A172 (cell line): ENCODE measurements at places on chromosomes 4 and X. TPM values are rescaled to one million over a fixed set of nuclear protein-coding genes. Genes with fewer than 3 reads are reported as not detected.
A peak's percentile ranks its signal among the peaks of the same experiment; 100 is the strongest.

DNA sequence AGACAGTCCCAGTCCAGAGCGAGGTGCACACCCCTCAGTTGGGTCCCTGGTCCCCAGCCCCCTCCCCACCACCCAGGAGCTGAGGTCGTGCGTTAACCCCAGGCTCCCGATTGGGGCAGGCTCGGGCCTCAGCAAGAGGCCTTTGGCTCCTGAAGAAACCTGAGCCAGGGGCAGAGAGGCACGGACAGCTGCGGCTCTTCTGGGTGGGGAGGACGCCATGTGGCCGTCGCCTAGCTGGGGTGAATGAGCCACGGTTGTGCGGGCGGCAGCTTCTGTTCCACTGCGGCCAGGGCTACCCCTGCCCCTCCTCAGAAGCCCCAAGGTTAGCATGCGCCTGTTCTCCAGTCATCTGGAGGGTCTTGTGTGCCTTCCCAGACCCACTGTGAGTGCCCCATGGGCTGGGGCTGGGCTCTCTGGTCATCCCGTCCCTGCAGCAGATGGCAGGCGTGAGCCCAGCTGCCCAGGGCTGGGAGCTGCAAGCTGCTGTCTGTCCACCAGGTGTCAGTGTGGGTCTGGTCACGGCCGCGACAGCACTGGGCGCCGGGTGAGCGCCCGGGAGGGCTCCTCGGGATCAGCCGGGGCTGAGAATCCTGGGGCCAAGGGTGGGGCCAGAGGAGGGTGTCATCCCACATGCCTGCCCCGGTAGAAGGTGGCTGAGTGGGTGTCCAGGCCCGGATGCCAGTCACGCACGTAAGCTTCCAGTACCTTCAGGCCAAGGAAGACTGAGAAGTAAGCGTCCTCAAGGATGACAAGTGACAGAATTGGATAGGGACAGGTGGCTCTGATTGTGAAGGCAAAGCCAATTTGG is 21.9 kb downstream of the ATP2B3 start:
- peak; percentile 61 for DNase-seq

DNA sequence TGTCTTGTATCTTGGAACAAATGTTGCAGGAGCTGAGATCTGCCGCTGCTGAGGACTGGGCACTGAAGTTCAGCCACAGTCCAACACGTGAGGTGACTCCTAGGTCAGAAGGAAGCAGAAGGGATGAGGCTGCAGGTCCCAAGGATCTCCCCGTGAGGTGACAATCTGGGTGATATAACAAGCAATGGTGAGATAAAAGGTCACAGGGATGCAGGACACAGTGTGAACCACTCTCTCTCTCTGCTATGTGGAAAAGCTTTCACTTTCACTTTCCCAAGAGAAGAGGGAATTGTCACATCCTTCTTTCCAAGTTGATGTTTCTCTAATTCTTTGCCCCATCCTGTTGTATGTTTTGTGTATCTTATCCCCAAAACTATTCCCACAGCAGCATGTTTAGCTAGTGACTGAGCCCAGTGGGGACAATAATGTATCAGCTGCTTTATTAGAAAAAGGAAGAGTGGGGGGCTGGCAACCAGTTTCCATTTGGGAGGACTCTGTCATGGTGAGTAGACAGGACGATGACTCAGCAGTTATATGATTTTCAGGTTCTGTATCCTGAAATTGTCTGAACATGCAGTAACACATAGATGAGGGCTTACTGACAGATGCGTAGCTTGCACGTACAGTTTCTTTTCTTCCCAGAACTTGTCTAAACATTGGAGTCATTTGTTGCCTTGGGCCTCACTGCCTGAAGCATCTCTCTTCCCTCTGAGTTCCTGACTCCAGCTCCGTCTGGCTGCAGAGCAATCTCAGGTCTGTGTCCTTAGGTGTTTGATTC is 1415.8 kb upstream of the TENM3 start:
- peak; percentile 51 for DNase-seq

GRCh38 chr4:110003401-110004187 is 90.9 kb downstream of the EGF start:
- no peak for DNase-seq

DNA sequence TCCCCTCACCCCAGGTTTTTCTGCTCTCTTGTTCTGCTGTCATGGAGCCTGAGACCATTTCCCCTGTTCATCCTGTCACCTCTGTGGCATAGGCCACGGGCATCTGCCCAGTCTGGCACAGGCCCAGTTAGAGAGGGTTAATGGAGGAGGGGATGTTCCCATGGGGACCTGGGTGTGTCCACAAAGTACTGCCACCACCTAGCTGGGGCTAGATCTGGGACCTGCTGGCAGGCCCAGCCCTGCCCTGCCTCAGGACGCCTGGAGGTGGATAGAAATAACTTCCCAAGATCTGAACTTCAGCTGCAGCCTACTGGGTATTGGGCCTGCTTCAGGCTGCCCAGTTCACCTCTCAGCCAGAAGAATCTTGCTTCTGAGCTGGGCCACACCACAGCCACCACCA is 13.5 kb downstream of the EFNB1 start:
- no peak for DNase-seq

DNA sequence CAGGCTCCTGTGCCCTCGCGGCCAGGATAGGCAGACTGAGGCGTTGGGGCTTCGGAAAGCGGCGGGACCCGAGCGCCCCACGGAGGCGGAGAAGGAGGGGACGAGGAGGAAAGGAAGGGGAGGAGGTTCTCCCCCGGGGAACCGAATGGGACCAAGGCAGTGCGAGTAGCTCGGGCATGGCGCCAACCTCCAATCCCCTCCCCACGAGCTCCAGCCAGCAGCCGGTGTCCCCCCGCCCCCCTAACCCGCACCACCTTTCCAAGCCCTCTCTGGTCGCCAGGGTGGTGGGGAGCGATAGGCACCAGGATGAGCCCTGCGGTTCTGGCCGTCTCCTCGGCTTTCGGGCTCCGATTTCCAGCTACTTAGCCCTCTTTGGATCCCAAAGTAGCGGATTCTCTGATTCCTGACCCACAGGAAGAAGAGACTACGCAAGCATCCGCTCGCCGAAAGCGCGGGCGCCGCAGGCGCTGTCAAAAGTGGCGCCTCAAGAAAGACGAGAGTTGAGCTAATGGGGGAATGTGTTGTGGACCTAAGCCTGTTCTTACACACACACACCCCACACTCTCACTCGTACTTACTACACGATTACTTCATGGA is 15.2 kb upstream of the ZIC3 start:
- DNase-seq, result no peak

AFM gene
- not detected in 2 replicates for total RNA-seq

GRCh38 chr4:141154725-141155124 is 21.5 kb upstream of the RNF150 start:
- no peak for DNase-seq

DNA sequence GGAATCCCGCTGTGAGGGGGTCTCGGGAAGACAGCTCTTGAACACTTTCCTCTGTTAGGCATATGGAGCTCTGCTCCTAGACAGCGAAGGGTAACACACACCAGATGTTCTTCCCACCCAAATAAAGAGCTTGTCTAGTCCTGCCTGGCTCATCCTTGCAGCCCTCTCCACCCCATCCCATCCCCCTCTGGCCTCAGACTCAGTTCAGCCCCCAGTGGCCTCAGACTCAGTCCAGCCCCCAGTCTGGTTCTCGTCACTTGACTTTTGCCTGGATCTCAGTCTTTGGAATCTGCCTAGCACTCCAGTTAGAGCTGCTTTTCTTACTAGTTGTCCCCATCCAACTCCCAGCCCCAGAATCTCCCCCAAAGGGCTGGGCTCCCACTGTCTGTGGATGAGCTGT is 14.9 kb downstream of the RAB33A start:
- no peak for DNase-seq

DNA sequence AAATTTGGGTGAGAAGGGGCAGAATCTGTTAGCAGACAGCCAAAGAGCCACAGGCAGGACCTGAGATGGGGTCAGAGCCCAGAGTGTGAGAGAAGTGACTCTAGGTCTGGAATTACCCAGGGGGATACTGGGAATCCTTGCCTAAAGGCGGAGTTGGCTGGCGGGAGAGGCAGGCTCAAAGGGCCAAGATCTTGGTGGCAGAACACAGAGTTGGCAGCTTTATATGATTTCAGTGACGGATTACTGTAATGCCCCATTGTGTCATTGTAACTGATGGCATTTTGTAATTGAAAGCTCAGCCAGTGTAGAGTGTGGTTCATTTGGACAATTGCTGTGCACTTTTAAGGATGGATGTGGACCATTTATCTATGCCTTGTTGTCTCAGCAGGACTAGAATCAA is 77.3 kb downstream of the SMIM20 start:
- no peak for DNase-seq

GRCh38 chr4:3387943-3388361 is 53.8 kb upstream of the HGFAC start:
- peak; percentile 40 for DNase-seq

DSPP gene
- total RNA-seq, result not detected in 2 replicates

DNA sequence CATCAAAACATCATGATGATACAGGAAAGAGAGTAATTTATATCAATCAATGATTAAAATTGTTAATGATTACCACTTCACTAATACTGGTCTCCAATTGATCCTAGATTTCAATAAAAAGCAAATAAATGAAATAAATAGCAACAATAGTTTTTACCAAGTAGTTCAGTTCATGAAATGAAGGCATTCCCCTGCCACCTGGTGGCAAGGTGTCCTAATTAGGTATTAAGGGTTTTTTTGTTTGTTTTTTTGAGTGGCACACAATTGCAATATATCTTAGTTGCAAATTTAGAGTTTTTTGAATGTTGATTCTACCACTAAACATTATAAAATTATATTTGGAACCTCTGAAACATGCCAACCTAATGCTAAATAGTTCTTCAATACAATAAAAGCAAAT is 157.4 kb upstream of the PDE5A start:
- peak; percentile 22 for DNase-seq

KCND1 gene
- total RNA-seq, result 0.67 and 0.91 TPM in 2 replicates

NMU gene
- 38.9 and 55.0 TPM in 2 replicates for total RNA-seq

DNA sequence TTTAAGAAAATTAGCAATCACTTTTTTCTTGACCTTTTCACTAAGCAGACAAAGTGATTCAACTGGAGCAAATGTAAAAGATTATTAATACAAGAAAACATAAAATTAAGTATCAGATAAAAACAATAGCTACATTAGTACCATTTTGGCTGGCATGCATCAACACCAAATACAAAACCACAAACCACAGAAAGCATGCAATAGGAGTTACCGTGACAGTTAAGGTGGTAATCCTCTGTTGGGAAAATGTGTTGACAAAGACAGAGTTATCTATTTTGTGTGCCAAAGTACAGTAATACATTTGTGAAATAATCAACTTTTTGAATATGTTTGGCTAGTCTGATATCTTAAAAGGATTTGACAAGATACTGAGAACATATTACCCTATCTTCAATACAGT is 89.8 kb upstream of the ETNPPL start:
- no peak for DNase-seq

GRCh38 chrX:118536687-118537461 is 41.3 kb downstream of the DOCK11 start:
- DNase-seq, result peak; percentile 18

GRCh38 chr4:30256116-30256832 is 463.9 kb upstream of the PCDH7 start:
- no peak for DNase-seq

GRCh38 chr4:183691006-183691405 is 31.9 kb downstream of the TRAPPC11 start:
- DNase-seq, result no peak

DNA sequence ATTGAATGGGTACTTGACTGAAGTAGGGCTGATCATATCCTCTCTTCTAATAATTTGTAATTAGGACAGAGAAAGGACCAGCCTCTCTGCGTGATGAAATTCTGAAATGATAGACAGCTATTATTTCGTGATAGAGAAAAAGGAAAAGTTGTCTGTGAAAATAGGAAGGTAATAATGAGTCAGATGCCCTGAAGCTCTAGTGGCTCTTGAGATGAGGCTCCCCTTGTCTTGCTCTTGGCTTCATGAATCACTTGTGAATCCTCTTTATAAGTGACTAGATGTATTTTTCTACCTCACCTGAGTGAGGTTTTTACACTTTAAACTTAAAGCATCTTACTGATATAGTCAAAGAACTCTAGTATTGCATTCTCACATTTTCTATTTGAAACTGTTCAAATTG is 888.9 kb downstream of the PCDH18 start:
- DNase-seq, result no peak

GRCh38 chr4:109589605-109590004 is 29.6 kb downstream of the MCUB start:
- no peak for DNase-seq

GRCh38 chr4:184812651-184813181 is 13.1 kb downstream of the ACSL1 start:
- DNase-seq, result no peak

DNA sequence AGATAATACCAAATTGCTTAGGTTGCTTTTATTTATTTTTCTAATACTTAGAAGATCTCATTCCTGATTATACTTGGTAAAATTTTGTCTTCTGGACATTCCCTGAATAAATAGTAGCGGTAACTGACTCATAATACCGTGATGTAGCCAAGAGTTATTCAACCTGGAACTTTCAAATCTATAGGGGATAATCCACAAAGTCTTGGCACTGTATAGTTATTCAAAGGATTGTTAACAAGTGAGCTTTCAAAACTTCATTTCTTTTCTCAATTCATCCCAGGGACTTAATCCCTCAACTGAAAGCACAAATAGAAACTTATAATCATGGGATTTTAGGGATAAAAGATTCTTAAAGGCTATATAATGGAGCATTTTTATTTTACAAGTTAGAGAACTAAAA is 1383.3 kb downstream of the FAM133A start:
- DNase-seq, result no peak

DNA sequence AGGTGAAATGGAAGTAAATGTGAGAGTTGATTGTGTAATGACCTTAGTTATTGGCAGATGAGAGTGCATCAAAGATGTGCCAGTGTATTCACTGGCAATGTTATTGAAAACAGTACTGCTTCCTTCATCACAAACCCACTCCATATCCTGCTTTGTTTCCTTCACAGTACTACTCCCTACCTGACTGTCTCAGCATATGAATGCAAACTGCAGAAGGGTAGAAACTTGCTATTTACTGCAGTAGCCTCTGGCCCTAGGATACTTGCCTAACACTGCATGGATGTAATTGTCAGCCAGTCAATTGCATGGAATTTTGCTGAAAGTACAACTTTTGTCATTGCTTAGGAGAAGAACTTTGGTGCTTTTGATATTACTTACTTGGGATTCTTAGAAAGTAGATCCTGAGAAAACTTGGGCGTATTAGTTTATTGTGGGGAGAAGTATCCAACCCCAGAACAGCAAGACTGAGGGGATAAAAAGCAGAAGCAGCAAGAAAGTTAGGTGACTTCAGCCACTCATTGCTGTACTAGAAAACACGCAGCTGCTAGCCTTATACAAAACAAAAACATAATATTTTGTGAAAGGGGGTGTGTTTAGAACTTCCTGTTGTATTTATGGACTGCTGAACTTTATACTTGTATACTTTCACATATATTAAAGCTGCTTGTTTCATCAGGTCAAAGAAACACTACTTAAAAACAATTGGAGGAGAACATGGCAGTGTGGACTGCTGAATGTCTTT is 219.0 kb downstream of the CCNG2 start:
- DNase-seq, result no peak

- DNase-seq, result no peak
Observed at GRCh38 chrX:112753116-112753515, 73.4 kb upstream of the LHFPL1 start.

- no peak for DNase-seq
Observed at GRCh38 chr4:86054286-86055032, 305.4 kb downstream of the MAPK10 start.

GRCh38 chr4:7060346-7061150 is 7.3 kb downstream of the GRPEL1 start:
- DNase-seq, result no peak

GRCh38 chr4:118398226-118399090 is 45.7 kb upstream of the PRSS12 start:
- DNase-seq, result no peak
